ENCODE measurements at places on chromosomes 1 and 21.

DNA sequence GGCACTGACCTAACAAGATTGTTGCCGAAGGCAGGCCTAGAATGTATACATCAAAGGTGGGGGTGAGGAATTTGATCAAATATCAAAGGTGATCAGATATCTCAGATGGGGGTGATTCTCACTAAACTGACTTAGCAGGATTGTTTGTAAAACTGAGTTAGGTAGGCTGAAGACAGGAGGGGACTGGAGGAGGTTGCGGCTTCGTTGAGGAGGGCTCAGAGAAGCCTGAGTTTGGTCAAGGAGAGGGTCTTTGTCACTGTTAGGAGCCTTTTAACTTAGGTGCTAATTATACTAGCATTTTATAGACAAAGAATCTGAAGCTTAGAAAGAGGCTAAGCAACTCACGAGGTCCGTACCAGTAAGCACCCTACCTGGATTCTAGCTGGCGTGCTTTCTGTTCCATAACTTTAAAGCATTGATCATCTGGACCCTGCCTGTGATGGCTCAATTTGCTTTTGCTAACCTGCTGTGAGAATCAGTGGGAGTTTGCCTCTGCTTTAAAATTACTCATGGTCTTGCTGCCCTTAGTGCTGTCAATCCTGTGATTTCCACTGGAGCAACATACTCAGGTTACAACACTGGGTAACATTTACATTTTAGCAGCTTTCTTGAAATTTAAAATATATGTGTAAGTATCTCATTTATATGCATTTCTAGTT lies 49.8 kb downstream of the ITSN1 start:
- DNase-seq = no peak

GRCh38 chr1:228140724-228141225 lies 696 bp downstream of the GUK1 start:
- no peak for DNase-seq

DNA sequence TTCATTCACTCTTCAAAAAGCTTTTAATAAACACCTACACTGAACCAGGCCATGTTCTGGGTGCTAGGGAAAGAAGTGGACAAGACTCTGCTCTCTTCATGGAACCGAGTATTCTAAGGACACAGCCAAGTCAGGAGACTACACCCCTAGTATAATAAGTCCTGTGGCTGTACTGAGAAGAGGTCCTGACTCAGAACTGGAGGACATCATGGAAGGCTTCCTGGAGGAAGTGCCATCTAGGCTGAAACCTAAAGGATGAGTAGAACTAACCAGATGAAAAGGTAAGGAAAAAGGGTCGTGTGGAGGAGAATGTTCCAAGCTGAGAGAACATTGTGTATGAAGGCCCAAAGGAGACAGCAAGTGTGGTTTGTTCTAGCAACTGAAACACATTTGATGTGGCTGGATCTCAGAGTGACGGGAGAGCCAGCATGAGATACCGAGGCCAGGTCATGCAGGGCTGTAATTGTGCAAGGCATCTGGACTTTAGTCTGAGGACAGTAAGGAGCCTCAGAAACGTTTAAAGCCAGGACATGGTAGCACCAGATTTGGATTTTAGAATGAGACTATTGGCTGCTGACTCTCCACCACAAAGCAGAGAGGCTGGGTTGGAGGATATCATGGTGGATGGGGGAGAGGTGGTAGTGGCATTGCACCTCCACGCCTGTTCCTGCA lies 82.5 kb downstream of the LRRN2 start:
- DNase-seq = no peak

DNA sequence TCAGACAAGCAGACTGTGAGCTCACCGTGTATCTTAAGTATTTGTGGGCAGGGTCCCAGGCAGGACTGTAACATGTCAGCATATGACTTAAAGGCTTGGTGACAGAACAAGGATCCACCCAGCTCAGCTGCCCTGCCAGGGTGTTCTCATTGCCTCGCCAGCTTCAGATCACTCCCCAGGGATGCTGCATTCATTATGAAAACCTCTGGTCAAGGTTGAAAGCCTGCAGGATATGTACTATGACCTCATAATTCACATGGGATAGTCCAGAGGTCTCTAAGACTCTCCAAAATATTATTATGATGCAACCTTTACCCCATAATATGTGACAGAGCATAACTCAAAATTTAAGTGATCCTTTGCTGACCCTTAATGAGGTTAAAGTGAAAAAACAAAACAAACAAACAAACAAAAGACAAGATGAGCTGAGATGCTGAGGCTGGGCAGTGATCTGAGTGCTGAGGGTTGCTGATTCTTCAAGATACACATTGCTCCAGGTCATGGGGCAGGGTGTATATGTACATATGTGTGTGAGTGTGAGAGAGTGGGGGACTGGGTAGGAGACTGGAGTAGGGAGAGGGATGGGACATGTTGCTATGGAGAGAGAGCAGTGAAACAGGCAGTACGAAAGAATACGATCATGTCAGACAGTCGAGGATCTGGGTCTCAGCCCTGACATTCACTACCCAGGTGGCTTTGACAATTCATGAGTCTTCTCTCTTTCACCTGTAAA lies 98.8 kb upstream of the DUSP10 start:
- no peak for DNase-seq

- no peak for DNase-seq
Observed at GRCh38 chr1:94614996-94615395, 73.4 kb upstream of the F3 start.

GRCh38 chr21:42981214-42981523 lies 6.8 kb downstream of the PKNOX1 start:
- DNase-seq = no peak

- no peak for DNase-seq
Observed at GRCh38 chr1:110675060-110675791, 486 bp upstream of the KCNA3 start.

GRCh38 chr1:11023201-11023600 lies 10.7 kb downstream of the TARDBP start:
- DNase-seq = no peak

- no peak for DNase-seq
Observed at GRCh38 chr1:93814059-93814794, 64.8 kb downstream of the DNTTIP2 start.

- DNase-seq = no peak
Observed at GRCh38 chr1:177977141-177977540, 7.3 kb upstream of the SEC16B start.

DNA sequence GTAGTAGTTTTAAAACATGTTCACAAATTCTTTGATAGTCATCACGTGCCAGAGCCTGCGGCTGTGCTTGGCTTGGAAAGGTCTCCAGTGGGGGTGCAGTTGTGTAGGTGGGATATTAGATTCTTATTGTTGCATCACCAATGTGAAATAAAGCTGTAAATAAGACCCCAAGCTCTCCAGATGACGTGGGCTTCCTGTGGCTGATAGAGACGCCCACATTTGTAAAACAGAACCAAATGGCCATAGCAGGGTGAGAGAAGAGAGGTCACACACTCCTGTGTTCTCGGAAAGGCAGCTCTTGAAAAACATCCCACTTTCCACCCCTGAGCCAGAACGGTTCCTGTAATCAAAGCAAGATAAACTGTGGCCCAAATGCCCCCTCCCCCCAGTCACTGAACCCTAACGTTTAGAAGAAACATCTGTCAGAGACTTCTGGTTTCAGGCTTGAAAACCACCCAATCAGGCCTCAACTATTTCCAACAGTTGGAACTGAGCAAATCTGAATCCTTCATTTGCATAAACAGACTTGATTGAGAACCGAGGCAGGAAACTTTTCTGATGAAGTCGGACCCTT lies 6.6 kb upstream of the NTPCR start:
- DNase-seq = no peak

DNA sequence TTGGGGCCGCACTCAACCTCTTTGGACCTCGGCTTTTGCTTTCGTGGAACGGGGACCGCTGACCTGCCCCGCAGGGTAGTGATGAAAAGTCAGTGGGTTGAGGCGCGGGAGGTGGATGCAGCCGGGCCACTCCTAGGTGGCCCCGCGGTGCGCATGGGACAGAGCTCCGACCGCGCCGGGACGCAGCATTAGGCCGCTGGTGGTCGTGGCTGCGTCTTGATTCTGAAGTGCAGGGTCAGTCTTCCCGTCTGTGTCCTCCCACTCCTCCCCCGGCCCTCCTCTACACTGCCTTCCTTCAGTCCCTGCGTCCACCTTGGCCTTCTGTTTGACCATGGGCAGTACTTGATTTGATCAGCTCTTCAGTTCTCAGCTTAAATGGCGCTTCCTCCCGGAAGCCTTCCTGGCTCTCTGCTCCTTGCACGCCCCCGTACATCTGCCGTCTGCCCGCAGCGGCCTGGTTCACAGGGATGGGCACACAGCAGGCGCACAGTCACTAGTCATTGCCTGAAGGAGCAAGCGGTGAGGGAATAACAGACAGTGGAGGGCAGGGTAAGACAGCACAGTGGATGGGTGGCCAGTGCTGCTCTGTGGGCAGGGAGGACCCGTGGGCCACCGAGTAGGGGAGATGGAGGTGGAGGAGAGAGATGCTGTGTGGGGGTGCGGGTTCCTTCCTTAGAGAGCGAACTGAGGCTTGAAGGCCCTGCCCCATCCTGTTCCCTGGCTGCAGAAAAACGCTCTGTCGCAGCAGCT lies 633 bp downstream of the THEMIS2 start:
- peak; percentile 21 for DNase-seq

DNA sequence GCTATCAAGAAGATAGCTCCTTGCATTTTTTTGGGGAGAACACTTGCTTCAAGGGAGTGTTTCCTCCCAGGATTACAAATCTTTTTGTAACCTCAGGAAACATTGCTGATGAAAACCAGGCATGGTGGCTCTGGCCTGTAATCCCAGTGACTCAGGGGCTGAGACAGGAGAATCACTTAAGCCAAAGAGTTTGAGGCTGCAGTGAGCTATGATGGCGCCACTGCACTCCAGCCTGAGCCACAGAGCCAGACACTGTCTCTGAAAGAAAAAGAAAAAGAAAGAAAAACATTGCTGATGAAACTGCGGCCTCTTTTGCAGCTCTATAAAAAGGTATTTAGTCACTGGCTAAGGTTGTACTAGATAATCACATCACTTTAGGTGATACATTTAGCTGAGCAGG lies 7.3 kb downstream of the RNU1-2 start:
- no peak for DNase-seq

DNA sequence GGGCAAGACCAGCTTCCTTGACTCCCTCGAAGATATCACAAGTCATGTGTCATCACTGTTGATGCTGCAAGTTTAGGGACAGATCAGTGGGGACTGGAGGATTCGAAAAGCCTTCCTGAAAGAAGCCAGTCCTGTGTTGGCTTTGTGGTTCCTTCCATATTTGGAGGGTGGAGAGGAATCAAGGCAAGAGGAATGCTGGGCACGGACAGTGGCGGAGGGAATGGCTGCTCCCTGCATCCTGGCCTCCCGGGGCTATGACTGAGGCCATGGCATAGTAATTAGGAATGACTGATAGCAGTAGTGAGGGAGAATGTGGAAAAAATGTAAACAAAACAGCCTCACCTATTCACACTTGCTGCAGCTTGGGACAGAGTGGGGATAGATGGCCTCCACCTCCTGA lies 36.4 kb downstream of the VANGL1 start:
- no peak for DNase-seq

GRCh38 chr1:33391343-33392078 lies 39.4 kb downstream of the PHC2 start:
- no peak for DNase-seq

- no peak for DNase-seq
Observed at GRCh38 chr1:179082333-179082998, 596 bp downstream of the TOR3A start.

- DNase-seq = no peak
Observed at GRCh38 chr21:29625990-29626389, 313.8 kb downstream of the GRIK1 start.

DNA sequence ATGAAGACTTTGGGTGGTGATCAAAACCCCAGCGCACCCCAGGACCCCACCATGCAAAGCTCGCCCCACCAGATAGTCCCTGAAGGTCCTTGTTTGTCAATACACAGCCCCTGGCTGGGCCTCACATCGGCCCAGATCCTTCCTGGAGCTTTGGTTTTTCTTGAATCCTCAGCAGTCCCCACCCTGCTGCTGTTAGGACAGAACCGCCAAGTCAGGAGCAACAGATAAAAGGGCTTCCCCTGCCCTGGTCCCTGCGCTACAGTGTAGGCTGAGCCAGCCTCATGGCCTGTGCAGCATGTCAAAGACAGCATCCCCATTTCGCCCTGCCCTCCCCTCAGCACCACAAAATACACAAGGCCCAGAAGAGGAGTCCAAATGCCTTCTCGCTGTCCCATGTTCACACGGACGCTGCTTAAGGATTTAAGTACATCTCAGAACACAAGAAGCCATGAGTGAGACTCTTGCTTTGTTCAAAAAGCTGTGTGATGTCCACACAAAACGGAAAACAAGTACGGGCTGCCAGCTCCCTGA lies 65.7 kb downstream of the PSMG1 start:
- DNase-seq = no peak

DNA sequence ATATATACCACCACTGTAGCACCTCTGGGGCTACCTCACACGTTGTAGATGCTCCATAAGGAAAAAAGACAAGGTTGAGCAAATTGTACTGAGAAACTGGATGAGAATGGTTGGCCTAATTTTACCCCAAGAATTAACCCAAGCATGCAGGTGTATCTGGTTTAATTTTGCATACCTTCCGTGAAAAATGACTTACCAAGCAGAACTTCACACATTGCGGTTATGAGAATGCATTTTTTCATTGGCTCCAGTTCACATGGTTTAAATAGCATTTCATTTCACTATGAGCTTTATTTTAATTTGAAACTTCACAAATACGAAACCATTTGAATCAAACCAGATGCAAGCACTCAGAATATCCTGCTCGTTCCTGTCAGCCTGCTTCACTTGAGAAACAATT lies 512.2 kb downstream of the LTN1 start:
- DNase-seq = no peak

GRCh38 chr1:43947061-43947873 lies 517 bp downstream of the IPO13 start:
- DNase-seq = no peak

DNA sequence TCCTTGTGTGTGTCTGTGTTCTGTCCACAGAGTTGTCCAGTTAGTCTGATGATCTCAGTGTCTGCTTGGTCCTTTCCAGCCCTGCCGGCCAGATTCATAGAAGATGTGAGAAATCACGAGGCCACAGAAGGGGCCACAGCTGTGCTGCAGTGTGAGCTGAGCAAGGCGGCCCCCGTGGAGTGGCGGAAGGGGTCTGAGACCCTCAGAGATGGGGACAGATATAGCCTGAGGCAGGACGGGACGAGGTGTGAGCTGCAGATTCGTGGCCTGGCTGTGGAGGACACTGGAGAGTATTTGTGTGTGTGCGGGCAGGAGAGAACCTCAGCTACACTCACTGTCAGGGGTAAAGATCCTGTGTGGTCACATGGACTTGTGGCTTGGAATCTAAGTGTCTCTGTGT lies 95.8 kb downstream of the OBSCN start:
- no peak for DNase-seq

DNA sequence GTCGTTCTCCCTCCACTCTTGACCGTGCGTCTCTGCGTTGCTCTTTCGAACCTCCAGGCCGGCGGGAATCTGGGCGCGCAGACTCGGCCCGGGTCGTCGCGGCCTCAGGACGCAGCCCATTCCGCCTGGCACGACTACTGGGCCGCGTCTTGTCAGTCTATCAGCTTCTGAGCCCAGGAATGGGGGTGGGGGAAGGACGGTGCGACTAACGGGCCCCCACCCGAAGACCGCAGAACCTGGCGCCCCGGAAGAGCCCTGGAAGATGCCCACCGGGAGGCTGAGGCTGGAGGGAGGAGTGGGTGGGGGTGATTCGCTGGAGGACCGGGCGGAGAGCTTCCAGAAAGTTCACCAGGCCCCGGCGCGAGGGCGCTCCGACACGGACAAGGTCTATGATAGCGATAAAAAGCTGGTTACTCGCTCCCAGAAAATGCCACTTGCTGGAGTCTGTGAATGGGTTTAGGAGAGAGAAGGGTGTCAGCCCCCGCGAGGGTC lies 1.7 kb upstream of the DMRTA2 start:
- DNase-seq = no peak

- no peak for DNase-seq
Observed at GRCh38 chr1:155379180-155379579, 58.5 kb downstream of the RUSC1 start.
